ENCODE measurements at places on chromosomes 16 and 17. TPM values are rescaled to one million over a fixed set of nuclear protein-coding genes. Genes with fewer than 3 reads are reported as not detected.
A peak's percentile ranks its signal among the peaks of the same experiment; 100 is the strongest.

DNA sequence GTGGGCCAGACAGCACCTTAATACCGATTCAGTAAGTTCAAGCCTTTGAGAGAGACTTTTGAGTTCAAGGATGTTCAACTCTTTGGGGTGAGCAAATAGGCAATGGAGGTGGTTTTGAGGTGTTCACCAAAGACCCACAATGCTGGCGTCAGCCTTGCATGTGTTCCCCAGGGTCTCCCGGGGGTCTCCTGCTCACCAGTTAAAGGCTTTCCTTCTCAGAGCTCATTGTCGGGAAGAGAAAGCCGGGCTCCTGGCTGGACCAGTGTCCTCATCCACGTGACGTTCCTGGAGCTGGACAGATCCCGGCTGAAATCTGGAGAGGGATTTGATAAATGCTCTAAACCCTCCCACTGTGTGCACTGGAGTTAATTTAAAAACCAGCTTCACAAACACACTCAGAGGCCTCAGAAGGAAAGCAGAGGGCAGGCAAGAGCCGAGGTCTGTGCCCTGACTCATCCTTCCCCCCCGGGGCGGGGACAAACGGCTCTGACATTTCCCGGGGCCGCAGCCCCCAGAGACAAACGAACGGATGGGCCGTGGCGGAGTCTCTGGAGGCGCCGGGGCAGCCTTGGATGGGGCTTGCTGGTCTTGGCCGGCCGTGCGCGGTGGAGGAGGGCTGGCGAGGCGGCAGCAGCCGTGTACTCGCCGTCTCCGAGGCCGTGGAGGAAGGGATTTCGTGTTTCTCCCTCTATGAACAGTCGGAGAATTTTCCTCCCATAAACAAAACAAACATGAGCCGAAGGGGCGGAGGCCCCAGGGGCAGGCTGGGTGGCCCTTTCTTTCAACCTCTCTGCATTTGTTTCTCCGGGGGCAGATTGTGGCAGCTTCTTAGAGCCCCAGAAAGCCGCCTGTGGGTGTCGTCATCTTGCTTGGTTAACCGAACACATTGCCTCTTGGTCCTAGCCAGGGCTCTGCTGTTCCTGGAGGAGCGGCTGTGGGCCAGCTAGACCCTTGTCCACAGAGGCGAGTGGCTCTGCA lies 94.2 kb downstream of the NTN1 start:
- peak; percentile 45 for DNase-seq
- peak overlapping the region; percentile 79 for H3K27ac ChIP-seq
- H3K4me1 ChIP-seq: peaks cover 27% of the 10 kb centered on the region
- H3K27me3 ChIP-seq: no peaks in the 10 kb centered on the region
- H3K4me3 ChIP-seq: peak overlapping the region; percentile 24

DNA sequence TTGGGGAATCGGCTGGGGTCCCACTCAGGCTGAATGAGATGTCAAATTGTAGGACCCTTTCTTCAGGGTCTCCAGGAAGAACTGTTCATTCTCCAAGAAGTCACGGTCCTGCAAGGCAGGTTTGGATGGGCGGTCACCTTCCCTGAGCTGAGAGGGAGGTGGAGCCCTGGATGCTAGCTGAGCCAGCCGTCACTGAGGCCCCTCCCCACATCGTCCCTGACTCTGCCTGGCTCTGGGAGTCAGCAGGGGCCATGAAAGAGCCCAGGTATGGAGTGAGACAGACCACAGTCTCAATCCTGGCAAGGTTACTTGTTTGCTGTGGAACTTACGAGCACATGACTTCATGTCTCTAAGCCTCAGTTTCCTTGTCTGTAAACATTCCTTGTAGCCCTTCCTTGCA lies 6.0 kb upstream of the MRPL38 start:
- no peak for DNase-seq
- H3K4me1 ChIP-seq: peaks cover 15% of the 10 kb centered on the region
- no peak overlapping the region for H3K4me3 ChIP-seq
- no peak overlapping the region for H3K27ac ChIP-seq
- H3K36me3 ChIP-seq: peaks cover 53% of the 10 kb centered on the region
- no peaks in the 10 kb centered on the region for H3K27me3 ChIP-seq

The TERB1 gene
- 0.35 TPM for polyA plus RNA-seq

DNA sequence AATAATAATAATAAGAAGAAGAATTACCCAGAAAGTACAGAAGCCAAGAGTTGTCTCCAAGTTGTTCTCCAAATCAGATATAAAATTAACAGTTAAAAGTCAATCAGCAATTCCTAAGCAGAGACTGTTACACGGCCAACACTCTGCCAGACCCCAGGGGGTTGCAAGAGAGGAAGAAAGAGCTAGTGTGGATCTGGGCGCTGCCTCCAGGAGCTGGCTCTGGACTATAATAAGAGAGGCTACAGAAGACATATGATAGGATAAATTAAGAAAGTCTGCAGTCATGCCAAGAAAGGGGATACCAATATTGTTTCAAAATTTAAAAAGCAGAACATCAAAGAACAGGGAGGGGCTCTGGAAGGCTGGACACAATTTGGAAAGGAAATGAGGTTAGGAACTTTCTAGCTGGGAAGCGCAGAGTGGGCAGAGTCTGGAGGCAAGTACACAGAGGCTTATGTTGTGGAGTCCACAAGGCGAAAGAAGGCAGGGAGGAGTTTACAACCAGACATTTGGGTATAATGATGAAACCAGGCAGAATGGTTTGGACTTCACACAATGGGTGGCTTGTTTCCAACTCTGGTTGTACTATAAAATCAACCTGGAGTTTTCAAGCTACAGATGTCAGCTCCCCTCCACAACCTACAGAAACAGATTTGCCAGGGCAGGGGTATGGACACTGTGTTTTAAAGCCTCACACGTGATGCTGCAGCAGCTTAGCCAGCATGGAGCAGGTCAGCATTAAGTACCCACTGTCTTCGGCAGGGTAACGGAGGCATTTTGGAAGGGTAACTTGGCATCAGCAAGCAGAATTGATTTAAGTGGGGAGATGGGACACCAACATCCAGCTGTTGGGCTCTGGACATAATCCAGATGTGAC lies 49.4 kb downstream of the SLC39A11 start:
- H3K27ac ChIP-seq: no peak overlapping the region
- peaks cover 11% of the 10 kb centered on the region for H3K4me1 ChIP-seq
- H3K36me3 ChIP-seq: no peaks in the 10 kb centered on the region
- H3K4me3 ChIP-seq: no peak overlapping the region

DNA sequence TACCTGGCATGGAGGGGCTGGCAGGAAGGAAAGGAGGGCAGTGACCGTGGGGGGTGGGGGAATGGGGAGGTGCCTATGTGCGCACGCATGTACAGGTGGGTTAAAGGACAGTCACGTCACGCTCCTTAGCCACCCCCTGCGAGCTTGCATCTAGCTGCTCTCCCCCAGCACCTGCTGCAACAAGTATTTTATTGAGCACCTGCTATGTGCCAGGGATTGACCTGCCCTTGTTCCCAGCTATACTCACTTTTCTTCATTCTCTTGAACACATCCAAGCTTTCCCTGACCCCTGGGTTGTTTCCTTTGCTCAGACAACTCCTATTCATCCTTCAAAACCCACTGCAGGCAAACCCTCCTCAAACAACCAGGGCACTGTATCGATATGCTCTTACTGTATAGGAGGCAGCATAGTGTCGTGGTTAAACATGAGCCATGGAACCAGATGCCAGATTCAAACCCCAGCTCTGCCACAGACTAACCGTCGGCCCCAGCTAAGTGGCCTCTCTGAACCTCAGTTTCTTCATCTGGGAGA lies 155.2 kb upstream of the CIBAR2 start:
- H3K4me3 ChIP-seq: no peak overlapping the region
- H3K4me1 ChIP-seq: peaks cover 53% of the 10 kb centered on the region

The GP2 gene
- 0.21 TPM for polyA plus RNA-seq

- H3K36me3 ChIP-seq: peaks cover 1% of the 10 kb centered on the region
- H3K4me3 ChIP-seq: no peak overlapping the region
- H3K27ac ChIP-seq: peak overlapping the region; percentile 53
- DNase-seq: peak; percentile 93
- H3K27me3 ChIP-seq: peaks cover 11% of the 10 kb centered on the region
- H3K4me1 ChIP-seq: peaks cover 54% of the 10 kb centered on the region
Observed at GRCh38 chr17:15257258-15257788, 7.8 kb downstream of the PMP22 start.

The TMC5 gene
- 0.38 TPM for polyA plus RNA-seq

DNA sequence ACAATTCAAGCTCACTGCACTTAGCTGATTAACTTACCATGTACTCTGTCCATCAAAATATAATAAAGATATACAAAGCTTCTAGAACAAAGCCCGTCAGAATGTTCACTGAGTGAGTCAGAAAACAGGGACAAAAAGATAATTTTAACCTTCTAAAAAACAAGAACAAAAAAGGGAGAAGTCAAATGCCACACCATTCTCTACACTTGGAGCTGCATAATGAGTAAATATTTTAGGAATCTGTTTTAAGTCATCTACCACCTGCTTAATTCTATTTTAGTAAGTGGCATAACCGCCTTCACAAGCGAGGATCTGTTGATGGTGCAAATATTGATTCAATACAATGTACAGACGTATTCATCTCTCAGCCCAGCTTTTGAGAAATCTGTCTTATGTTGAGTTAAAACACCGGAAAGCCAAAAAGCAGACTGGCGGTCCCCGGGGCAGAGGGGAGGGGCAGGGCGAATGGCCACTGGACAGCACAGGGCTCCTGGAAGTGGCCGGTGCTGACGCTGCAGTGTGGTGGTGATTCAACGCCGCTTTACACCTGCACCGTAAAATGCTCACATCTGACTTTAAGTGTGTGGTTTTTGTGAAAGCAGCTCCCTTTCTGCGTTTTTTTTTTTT lies 20.1 kb downstream of the RAB40B start:
- peaks cover 12% of the 10 kb centered on the region for H3K4me1 ChIP-seq
- no peak overlapping the region for H3K27ac ChIP-seq
- peaks cover 21% of the 10 kb centered on the region for H3K36me3 ChIP-seq
- no peak overlapping the region for H3K4me3 ChIP-seq
- no peak for DNase-seq

DNA sequence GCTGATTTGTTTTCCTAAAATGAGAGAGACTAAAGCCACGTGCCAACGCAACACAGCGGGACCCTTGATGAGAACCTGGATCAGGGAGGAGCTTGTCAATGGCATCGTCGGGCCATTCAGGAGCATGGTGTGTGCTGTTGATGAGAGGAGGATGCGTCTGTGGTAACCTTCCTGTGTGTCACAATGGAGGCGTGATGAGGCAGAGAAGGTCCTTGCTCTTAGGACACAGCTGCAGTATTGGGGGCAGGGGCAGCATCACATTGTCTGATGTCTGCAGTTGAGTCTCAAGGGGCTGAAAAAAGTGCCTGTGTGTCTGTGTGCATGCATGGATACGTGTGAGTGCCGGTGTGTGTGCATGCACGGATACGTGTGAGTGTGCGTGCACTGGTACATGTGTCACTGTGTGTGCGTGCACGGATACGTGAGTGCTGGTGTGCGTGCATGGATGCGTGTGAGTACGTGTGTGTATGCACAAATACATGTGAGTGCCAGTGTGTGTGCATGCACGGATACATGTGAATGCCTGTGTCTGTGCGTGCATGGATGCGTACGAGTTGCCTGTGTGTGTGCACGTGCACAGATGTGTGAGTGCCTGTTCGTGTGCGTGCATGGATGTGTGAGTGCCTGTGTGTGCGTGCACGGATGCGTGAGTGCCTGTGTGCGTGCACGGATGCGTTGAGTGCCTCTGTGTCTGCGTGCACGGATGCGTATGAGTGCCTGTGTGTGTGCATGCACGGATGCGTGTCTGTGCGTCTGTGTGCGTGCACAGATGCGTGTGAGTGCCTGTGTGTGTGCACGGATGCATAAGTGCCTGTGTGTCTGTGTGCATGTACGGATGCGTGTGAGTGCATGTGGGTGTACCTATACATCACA lies 39.3 kb downstream of the BAIAP2 start:
- peaks cover 65% of the 10 kb centered on the region for H3K36me3 ChIP-seq
- peaks cover 62% of the 10 kb centered on the region for H3K4me1 ChIP-seq
- no peak overlapping the region for H3K27ac ChIP-seq
- H3K27me3 ChIP-seq: no peaks in the 10 kb centered on the region

DNA sequence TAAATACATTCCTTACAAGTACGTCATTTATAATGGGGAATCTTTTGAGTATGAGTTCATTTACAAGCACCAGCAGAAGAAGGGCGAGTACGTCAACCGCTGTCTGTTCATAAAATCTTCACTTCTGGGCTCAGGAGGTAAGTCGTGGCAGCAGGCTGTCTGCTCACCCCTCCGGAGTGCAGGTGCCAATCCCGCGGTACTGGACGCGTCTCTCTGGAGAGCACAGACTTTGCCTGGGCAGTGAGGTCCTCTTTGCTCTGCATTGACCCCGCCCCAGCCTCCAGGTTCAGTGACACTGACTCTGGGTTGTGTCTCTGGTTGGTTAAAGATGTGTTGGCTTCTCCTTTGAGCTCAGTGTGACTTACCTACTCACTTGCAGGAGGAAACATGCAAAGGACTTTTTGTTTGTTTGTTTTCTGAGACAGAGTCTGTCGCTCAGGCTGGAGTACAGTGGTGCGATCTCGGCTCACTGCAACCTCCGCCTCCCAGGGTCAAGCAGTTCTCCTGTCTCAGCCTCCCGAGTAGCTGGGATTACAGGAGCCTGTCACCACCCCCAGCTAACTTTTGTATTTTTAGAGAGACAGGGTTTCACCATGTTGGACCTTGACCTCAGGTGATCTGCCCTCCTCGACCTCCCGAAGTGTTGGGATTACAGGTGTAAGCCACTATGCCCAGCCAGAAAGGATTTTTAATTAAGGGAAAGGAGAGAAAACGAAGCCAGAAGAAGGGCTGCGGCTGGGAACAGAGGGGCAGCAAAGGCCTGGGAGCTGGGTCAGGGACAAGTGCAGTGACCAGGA lies 31.2 kb downstream of the RNF213 start:
- DNase-seq: no peak
- no peaks in the 10 kb centered on the region for H3K27me3 ChIP-seq
- no peaks in the 10 kb centered on the region for H3K4me1 ChIP-seq
- H3K36me3 ChIP-seq: peaks cover 79% of the 10 kb centered on the region
- H3K27ac ChIP-seq: no peak overlapping the region
- H3K4me3 ChIP-seq: no peak overlapping the region

DNA sequence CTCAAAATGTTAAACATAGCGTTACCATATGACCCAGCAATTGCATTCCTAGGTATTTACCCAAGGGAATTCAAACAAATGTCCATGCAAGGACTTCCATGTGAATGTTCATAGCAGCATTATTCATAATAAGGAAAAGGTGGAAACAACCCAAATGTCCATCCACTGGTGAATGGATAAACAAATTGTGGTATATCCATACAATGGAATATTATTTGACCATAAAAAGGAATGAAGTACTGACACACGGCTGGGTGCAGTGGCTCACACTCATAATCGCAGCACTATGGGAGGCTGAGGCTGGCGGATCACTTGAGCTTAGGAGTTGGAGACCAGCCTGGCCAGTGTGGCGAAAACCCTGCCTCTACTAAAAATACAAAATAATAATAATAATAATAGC lies 24.1 kb upstream of the GOSR2 start:
- no peak overlapping the region for H3K4me3 ChIP-seq
- no peak overlapping the region for H3K27ac ChIP-seq
- H3K36me3 ChIP-seq: no peaks in the 10 kb centered on the region
- peaks cover 10% of the 10 kb centered on the region for H3K4me1 ChIP-seq
- DNase-seq: no peak

- no peaks in the 10 kb centered on the region for H3K4me1 ChIP-seq
- no peaks in the 10 kb centered on the region for H3K27me3 ChIP-seq
- H3K36me3 ChIP-seq: no peaks in the 10 kb centered on the region
- DNase-seq: no peak
Observed at GRCh38 chr16:51813609-51814008, 662.5 kb upstream of the SALL1 start.

The TBX21 gene
- polyA plus RNA-seq: 0.36 TPM

- H3K4me1 ChIP-seq: peaks cover 48% of the 10 kb centered on the region
- H3K36me3 ChIP-seq: no peaks in the 10 kb centered on the region
- no peak for DNase-seq
- no peak overlapping the region for H3K27ac ChIP-seq
Observed at GRCh38 chr16:3155972-3156371, 21.1 kb downstream of the ZNF213 start.

The SPATA32 gene
- polyA plus RNA-seq: not detected
